ENCODE measurements at places on chromosomes 3 and 15.

- DNase-seq = no peak
These were observed 360.9 kb upstream of the CBLB start for GRCh38 chr3:106229495-106230278.

GRCh38 chr15:85534031-85534430 lies 153.6 kb downstream of the AKAP13 start:
- DNase-seq = no peak

- no peak for DNase-seq
These were observed 13.6 kb downstream of the KLF15 start for GRCh38 chr3:126343649-126344035.

DNA sequence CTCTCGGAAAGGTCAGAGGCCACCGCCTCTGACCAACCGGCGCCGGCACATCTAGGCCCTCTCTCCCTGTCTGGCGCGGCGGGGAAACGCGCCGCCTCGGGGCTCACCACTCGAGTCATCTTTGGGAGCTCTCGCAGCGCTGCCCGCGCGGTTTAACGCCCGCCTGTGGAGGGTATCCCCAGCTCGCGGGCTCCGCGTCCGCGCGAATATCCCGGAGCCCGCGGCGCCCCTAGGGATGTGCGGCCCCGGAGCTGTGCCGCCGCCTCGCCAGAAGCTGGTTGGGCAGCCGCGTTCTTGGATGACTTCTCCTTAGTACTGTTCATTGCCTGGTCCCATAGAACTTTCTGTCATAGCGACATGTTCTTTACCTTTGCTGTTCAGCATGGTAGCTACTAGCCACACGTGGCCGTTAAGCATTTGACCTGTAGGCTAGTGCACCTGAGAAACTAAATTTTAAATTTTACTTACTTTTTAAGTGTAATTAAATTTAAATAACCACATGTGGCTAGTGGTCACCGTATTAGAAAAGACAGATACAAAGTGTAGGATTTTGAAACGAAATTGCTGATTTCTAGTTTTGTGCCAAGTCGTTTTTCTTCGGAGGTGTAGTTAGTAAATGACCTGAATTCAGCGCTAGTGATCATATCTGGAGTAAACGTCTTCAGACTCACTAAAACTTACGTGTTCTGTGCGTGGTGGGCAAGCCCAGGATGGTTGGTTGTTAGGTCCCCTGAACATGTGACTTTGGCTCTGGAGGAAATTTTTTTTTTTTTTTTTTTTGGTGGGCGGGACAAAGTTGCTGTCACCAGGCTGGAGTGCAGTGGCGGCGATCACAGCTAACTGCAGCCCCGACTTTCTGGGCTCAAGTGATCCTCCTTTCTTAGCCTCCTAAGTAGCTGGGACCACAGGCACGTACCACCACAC lies 835 bp downstream of the ARIH2 start:
- DNase-seq = peak; percentile 26

DNA sequence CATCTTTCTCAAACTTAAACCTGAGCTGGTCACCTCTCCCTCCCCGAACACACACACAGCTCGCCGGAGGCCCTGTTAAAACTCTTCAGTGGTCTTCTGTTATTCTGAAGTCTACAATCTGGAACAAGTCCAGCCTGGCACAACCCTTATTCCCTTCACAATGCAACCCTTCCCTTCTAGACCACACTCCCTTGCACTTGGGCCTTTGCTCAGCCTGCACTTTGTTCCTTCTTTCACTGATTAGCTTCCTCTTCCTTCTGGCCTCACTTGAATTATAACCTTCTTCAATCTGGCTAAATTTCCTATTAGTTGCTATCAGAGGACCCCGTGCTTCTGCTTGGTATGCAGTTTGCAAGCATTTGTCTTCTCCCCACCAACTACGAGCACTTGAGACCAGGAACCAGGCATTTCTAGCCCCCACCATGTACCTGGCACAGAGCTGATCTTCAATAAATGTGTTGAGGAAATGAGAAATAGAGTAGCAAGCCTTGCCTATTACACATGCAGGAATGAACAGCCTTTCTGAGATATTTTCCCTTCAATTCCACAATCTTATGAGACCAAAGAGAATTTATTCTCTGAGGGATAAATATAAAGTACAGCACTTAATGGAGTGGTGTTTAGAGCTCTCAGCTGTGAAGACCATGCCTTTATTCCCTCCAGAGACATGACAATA lies 663.1 kb upstream of the ADAMTS9 start:
- DNase-seq = no peak

DNA sequence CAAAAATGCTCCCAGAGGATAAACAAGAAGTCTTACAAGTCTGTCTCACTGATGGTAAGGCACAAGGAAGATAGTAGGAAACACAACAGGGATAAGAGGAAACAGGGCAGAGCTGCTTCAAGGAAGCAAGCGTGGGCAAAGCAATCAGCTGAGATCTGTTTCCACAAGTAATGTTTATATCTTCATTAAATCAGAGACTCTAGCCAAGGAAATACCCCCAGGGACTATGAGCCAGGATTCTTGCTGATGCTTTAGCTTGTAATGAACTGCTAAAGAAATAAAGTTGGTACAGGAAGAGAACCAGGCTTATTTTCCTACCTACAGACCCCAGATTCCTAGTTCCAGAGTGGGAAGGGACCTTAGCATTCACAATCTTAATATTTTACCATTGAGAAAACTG lies 112.7 kb upstream of the C3orf80 start:
- DNase-seq = no peak

DNA sequence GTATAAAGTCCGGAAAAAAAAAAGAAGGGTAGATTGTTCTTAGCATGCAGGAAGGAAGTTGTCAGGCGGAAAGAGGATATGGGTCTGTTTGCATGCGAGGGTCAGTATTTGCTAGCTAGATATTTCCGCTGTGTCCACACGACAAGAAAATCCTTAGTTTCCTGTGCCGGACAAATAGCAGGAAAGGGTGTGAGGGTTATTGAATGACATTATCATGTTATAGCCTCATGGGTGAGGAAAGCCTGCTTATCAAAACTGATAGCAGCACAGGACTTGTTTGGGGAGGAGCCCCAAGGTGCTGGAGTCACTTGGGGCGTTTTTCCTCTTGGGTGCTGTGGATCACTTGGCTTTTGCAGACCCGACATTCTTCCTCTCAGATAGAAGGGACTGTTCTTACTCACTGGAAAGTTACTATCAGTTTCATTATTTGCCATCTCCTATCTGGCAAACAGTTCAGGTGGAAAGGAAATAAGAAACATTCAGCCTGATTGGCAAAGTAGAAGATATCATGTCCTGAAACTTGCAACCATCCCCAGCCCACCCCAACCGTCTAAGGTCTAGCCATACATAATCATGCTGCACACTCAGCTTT lies 127.2 kb upstream of the DPH6 start:
- peak; percentile 44 for DNase-seq

GRCh38 chr3:27752926-27753325 lies 30.8 kb upstream of the EOMES start:
- DNase-seq = no peak

DNA sequence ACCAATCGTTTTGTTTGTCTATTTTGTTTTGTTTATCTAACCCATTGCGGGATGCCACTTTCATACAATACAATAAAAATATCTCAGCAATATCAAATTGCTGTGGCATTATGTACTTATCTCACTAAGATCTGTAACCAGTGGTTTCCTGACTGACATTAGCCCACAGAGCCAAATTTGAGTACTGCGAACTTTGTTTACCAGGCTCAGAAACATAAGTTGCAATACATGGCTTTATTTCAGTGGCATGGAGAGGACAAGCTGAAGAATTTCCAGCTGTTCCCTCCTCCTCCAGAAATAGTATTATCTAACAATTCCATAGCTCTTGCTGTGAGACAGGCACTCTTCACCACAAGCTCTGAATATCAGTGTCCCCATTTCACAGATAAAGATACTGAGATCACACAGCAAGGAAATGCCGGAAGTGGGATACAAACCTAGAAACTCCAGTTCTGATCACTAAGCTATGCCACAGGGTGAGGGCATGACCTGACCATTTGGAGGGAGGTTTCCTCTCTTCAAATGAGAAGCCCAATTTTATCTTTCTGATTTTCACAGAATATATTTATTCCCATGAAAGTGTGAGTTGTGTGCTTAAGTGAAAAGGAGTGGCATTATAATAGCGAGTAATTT lies 469.9 kb upstream of the CBLB start:
- no peak for DNase-seq

GRCh38 chr15:49991587-49991986 lies 127.4 kb downstream of the ATP8B4 start:
- DNase-seq = no peak

- DNase-seq = no peak
These were observed 25.0 kb downstream of the H1-8 start for GRCh38 chr3:129567939-129568338.

DNA sequence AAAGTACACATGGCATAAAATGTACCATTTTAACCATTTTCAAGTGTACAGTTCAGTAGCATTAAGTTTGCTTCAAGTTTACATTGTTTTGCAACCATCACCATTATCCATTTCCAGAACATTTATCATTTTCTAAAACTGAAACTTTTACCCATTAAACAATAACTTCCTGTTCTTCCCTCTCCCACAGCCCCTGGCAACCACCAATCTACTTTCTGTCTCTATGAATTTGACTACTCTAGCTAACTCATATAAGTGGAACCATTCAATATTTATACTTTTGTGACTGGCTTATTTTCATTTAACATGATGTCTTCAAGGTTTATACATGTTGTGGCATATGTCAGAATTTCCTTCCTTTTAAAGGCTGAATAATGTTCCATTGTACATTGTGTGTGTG lies 19.9 kb downstream of the TMEM62 start:
- DNase-seq = no peak

GRCh38 chr3:64008017-64008416 lies 15.3 kb downstream of the PSMD6 start:
- no peak for DNase-seq

DNA sequence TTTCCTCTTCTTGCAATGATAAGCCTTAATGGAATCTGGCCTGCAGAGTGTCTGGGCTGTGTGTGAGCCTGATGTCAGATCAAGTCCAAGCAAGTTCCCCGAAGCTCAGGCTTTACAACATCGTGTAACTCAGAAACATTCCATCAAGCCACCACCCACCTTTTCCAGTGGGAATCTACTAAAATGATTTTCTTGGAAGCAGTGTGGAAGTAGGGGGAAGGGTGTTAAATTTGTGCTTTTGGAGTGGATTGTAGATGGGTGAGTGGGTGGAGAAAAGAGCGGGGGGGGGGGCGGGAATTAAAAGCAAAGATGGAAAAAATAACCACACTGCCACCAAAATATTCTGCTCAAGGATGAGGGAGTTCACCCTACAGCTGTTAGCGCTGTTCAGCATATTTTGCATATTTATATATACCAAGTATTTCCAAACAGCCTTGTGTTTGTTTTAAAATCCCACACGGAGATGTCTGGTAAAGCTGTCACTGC lies 53.6 kb downstream of the VGLL3 start:
- no peak for DNase-seq

- no peak for DNase-seq
These were observed 72.8 kb downstream of the ITPR1 start for GRCh38 chr3:4565809-4566501.
